ENCODE measurements at places on chromosomes 3 and 15.

GRCh38 chr3:148999806-149000205 is 8.5 kb downstream of the GYG1 start:
- DNase-seq, result no peak

GRCh38 chr3:94299716-94300115 is 236.9 kb downstream of the NSUN3 start:
- no peak for DNase-seq

- no peak for DNase-seq
Observed at GRCh38 chr3:167843886-167844285, 108.4 kb downstream of the SERPINI1 start.

DNA sequence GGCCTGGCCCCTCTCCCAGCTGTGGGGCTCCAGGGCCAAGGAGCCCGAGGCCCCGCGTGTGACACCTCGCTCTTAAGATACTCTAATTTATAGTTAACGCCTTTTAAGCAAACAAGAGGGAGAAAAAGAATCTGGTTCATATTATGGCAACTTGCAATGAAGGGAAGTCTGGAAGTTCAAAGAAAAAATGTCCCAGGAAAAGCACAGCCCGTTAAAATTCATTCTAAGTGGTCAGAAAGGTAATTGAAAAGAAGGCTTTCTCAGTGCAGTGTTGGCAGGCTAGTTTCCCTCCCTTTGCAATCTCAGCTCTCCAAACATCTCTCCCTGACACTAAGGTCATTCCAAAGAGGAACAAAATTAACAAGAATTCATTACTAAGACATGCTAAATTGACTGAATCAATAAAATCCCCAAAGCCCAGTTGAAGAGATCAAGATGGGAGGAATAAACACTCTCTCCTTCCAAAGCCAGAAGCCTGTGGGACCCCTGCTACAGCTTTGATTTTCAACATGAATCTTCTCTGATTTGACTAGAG is 339.3 kb downstream of the THSD4 start:
- DNase-seq, result no peak

DNA sequence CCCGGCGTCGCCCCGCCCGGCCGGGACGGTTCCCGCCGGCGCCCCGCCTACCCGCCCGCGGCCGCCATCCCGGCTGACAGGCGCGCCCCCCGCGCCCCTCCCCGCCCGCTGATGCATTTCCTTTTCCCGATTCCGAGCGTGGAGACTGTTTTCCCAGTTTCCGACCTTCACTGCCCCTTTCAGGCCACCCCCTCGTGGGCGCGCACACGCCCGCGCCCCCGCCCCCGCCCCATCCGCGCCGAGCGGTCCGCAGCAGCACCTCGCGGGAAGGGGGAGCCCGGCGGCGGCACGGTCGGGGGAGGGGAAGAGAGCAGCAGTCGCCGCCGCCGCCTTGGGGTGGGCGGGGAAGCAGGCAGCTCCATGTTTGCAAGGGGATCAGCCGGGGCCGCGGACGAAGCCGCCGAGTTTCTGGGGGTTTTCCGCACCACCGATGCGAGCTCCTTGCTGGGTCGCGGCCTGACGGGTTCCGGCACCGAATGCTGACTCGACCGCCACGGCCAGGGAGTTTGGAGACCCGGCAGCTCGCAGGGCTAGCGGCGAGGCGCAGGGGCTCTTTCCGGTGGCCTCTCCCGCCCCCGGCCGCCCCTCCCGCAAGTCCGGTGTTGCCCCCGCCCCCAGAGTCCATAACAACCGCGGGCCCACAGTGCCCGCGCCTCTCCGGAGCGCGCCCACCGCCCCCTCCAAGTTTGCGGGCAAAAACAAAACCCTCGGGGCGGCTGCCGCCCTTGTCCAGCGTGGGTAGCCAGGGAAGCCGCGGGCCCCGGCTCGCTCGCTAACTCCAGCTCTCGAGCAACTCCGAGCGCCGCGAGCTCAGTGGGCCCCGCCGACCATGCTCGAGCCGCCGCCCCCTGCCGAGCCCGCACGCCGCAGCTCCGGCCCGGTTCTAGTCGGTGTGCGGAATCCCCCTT is 3.2 kb upstream of the SIN3A start:
- peak; percentile 33 for DNase-seq

- DNase-seq, result no peak
Observed at GRCh38 chr3:144770915-144771351, 799.3 kb downstream of the DIPK2A start.

- DNase-seq, result no peak
Observed at GRCh38 chr3:38549082-38549481, 52.9 kb downstream of the EXOG start.

DNA sequence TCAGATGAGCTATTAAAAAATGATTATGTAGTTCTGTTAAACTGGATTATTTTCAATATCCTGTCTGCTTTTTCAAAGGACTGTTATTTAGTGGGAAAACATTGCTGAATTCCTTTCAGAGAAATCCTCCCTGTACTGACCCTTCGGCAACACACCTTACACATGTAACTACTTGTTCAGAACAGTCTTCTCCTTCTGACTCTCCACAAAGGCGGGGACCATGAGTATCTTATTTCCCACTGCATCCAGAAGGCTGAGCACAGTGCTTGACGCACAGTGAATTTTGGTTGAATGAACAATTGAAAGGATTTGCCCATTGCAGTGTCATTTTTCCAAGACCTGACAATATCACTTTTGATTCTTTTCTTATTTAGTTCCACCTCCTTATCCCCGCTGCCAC is 23.1 kb upstream of the CFAP161 start:
- no peak for DNase-seq

GRCh38 chr3:79258479-79258878 is 509.3 kb downstream of the ROBO1 start:
- DNase-seq, result no peak

DNA sequence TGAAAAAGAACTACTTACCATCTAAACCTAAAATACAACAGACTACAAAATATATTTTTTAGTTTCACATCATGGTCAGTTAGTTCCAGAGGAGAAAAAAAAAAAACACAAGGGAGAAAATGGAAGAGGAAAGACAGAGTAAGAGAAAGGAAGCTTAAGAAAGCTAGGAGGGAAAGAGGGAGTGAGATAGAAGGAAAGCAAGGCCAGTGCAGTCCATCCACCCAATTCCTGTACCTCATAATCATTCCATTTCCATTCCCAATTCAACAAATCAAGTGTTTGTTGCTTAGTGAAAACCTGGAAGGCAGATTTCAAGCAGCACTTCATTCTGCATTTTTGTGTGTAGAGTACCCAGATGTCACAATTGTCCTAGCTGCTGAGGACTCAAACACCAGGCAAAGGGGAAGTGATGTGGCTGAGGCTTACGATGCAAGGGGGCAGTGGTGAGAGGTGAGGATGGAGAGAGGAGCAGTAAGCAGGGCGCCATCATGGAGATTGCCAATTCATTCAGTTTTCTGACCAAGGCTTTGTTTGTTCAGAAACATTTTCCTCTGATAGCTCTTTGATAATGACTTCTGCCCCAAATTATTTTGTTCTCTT is 83.6 kb upstream of the GSK3B start:
- DNase-seq, result no peak

DNA sequence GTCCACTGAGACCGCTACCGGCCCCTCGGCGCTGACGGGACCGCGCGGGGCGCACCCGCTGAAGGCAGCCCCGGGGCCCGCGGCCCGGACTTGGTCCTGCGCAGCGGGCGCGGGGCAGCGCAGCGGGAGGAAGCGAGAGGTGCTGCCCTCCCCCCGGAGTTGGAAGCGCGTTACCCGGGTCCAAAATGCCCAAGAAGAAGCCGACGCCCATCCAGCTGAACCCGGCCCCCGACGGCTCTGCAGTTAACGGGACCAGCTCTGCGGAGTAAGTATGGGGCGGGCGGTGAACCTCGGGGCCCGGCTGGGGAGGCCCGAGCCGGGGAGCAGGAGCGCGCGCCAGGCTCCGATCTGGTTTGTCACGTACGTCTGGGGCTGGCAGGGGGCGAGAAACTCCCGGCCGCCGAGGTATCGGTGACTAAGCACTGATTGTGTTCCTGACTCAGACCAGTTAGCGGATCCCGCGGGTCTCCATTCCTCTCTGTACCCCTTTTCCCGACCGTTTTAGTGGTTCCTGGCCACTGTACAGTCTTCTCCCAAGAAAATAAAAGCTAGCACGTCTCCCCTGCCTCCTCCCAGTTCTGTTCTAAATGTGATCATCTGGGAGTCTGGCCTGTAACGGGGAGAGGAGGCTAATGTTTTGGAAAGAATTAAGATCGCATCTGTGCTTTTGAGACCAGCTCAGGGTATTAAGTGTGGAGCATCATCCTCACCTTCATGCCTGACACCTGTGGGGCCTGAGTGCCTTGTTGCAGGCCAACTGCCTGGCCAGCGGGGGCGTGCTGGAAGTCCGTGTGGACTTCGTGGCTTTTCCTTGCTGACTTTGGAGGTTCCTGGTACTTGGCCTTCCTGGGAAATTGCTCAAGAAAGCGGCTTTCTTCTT is 691 bp downstream of the MAP2K1 start:
- DNase-seq, result peak; percentile 58

- DNase-seq, result no peak
Observed at GRCh38 chr3:10600726-10601125, 95.3 kb upstream of the ATP2B2 start.

DNA sequence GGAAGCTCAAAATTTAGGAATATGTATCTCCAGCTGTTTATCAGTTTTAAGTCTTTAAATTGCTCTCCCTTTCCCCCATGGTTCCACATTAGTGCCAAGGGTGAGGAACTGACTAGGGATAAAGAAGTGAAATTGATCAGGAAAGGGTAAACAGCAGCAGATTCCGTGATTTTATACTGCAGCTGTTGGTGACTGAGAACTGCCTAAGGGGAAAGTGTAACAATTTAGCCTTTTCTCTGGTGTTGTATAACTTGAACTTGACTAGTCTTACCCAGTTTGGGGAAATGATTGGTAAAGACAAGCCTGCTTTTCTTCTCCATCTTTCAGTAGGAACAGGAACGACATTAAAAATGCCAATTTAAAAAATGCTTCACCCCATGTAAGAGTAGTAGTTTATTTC is 5.0 kb downstream of the SPRED1 start:
- no peak for DNase-seq

GRCh38 chr3:159731254-159731653 is 257.4 kb upstream of the IL12A start:
- no peak for DNase-seq

- no peak for DNase-seq
Observed at GRCh38 chr15:55224892-55225291, 28.2 kb upstream of the RSL24D1 start.

DNA sequence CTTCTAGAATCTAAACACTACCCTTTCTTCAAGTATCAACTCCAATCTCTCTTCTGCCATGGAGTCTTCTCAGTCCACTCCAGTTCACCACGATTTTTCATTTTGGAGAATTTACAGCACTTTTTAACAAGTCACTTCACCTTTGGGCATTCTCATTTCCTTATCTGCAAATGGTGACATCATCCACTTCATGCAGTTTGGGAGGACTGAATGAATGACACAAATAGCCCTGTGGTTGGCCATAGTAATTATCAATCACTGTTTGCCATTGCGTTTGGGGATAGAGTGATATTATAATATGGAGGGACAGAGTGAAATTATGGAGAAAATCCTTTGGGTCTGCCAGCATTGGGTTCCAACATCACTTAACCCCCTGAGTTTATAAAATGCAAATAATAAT is 38.0 kb upstream of the TM4SF1 start:
- no peak for DNase-seq

GRCh38 chr3:50436114-50436674 is 67.2 kb downstream of the CACNA2D2 start:
- peak; percentile 78 for DNase-seq

GRCh38 chr15:48333540-48333939 is 2.3 kb downstream of the DUT start:
- DNase-seq, result no peak

DNA sequence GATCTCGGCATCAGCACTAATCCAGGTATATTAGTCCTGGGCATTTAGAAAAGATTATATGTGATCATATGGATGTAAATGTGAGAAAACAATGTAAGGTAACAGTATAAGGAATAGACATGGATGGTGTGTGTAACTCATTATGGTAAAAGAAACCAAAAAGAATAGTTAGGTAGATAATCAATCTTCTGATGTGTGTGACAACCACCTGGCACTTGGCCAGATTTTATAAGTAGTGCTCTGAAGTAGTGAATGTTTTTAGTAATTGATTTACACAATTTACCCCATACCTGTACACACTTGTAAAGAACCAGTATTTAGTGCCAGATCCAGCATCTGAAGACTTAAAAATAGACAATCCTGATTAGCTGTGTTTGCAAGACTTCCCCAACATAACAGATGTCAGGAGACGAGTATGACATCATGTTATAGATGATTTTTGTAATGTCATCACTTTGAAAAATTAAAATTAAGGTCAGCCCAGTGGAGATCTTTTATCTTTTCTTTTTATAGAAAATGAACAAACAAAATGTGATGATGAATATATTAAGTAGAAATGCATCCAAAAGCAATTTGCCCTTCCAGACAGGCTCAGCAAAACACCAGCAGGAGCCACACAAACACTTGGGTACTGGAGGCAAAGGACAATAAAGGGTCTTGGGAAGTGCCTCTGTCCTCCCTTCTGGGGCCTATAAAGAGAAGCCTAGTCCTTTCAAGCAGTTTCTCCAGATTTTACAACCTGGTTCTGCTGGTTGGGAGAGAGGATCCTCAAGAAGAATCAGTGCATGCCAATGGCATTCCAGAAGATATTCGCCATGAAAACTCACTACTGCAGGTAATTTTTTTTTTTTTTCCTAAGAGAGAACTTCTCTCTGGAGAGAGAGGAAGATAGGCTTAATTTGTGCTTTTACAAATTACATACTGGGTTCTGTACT is 140.7 kb downstream of the MECOM start:
- no peak for DNase-seq

DNA sequence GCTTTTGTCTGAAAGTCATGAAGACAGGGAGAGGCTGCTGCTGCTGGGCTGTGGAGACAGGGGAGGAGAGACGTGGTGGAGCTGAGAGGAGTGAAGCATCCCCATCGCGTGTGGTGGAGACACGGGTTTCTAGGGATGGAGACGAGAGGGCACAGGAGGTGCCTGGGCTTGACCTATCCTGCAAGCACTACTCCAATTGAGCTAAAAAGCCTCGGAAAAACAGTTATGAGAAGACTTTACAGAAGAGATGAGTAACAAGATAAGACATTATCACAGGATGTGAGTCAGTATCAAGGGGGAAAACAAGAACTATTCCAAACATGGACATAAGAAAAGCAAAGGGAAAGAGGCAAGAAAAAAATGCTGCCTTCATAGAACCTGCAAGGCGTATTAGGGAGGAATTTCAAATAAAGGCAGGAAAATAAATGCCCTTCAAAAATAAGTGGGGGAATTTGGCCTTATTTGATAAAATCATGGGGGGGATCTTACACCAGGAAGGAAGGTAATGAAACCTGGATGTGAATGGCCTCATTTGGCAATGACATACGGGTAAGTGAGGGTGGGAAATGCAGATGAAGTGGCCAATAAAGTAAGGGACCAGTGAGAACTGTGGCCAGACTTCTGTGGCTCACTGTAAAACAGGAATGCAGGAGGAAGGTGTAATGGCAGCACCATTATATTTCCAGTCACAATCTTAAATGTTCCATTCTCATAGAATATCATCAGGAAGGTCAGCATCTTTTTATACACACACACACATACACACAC is 97.9 kb downstream of the PLD1 start:
- no peak for DNase-seq

- no peak for DNase-seq
Observed at GRCh38 chr3:57805674-57806073, 49.6 kb downstream of the SLMAP start.

- DNase-seq, result no peak
Observed at GRCh38 chr3:115571413-115571812, 51.9 kb upstream of the GAP43 start.
